ENCODE measurements at places on chromosomes 1 and 21.
A peak's percentile ranks its signal among the peaks of the same experiment; 100 is the strongest.

- no peak for DNase-seq
Measured at GRCh38 chr1:91400133-91400725, 4.4 kb downstream of the HFM1 start.

DNA sequence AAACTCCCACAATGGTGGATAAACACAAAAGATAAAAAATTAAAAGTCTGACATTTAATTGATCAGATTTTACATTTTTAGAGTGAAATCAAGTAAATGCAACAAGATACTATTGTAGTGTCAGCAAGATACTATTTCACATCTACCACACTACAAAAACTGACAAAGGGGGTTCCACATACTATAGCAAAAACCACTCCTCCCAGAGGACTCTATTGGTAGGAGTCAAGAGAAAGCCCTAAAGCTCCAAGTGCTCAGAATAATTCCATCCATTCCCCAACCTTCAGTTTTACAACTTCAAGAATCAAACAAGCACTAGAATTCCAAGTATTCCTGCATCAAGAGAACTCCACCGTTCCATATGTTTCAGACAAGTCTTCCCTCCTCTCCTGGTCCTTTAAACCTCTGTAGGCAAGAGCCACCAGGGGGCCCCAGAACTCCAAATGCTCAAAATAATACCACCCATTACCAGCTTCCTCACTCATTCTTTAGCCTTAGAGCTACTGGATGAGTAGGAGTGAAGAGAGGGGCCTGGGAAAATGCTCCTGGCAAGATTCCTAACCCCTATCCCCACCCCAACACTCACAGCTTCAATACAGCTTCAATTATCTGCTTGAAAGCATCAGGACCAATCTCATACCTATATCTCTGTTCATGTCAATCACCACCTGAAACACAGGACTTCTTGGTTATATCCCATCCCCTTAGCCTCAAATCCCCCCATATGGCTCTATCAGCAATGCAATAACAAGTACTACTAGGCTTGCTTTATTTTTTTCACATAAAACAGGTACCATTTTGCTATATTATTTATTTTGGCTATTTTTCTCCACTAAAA lies 9.9 kb downstream of the TOR1AIP2 start:
- peak; percentile 26 for DNase-seq

GRCh38 chr1:5707566-5708345 lies 284.5 kb downstream of the NPHP4 start:
- DNase-seq: no peak

- DNase-seq: no peak
Measured at GRCh38 chr1:47847763-47848162, 149.4 kb downstream of the TRABD2B start.

- DNase-seq: no peak
Measured at GRCh38 chr1:225250432-225250831, 177.4 kb downstream of the LBR start.

- DNase-seq: no peak
Measured at GRCh38 chr1:63958556-63958955, 184.7 kb downstream of the ROR1 start.

DNA sequence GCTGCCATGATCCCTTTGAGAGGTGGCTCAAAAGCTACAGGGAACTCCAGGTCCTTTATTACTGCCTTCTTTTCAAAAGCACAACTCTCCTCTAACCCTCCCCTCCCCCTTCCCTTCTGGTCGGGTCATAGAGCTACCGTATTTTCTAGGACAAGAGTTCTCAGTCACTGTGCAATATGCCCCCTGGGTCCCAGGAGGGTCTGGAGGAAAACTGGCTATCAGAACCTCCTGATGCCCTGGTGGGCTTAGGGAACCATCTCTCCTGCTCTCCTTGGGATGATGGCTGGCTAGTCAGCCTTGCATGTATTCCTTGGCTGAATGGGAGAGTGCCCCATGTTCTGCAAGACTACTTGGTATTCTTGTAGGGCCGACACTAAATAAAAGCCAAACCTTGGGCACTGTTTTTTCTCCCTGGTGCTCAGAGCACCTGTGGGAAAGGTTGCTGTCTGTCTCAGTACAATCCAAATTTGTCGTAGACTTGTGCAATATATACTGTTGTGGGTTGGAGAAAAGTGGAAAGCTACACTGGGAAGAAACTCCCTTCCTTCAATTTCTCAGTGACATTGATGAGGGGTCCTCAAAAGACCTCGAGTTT lies 3.1 kb downstream of the BTG2 start:
- DNase-seq: no peak

DNA sequence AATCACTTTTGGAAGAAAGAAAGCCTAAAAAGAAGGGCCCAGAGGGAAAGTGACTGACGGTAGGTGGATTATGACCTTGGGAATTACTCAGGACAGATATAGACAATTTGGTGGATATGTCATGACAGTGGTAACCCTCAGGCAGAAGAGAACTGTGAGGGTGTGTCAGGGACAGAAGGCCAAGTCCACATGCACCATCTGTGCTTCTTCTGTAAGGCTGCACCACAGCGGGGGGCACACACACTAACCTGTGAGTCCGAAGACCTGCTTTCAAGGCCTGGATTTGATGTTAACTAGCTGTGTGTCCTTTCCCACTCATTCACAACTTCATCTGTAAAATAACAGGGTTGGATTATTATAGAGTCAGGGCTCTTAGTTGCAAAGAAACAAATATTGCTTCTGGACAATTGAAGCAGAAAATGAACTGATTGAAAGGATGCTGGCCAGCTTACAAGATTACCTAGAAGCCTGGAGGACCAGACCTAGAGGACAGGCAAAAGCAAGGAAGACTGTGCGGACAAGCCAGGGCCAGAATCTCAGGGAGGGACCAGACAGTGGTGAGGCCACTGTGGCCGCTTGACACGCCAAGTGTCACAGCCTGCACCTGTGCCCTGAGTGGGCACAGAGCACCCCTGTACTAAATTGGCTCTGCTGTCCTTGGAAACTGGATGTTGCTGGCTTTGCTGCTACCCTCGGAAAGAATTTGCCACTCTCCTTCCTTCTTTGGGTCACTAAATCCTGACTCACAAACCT lies 34.7 kb upstream of the USP24 start:
- no peak for DNase-seq

- no peak for DNase-seq
Measured at GRCh38 chr1:198276241-198276640, 119.4 kb downstream of the NEK7 start.

- DNase-seq: no peak
Measured at GRCh38 chr1:85544689-85545215, 35.8 kb upstream of the CCN1 start.

- DNase-seq: no peak
Measured at GRCh38 chr1:221164029-221164428, 284.8 kb downstream of the HLX start.

- no peak for DNase-seq
Measured at GRCh38 chr1:240417317-240417716, 194.6 kb downstream of the GREM2 start.

GRCh38 chr1:207579436-207579799 lies 65.5 kb upstream of the CR1L start:
- no peak for DNase-seq

- DNase-seq: no peak
Measured at GRCh38 chr1:205600085-205600484, 31.7 kb downstream of the ELK4 start.

DNA sequence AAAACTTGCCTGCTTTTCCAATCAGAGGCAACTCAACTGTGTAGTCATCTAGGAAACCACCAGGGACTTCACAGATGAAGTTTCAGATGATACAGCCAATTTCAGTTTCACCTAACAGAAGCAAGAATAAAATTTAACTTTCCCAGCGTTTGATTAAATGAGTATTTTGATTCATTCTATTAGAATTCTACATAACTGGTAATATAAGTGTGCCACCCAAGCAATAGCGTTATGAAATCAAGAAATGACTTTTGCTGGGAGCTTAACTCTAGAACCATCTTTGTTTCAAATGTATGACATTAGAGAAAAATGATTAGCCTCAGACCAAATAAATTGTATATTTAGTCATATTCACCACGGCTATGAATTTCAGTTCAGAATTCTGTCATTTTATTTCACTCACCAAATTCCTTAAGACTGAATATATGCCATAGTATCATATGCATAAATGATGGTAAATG lies 239.3 kb downstream of the NRIP1 start:
- DNase-seq: no peak

GRCh38 chr21:29321932-29322928 lies 23.5 kb downstream of the BACH1 start:
- DNase-seq: no peak

DNA sequence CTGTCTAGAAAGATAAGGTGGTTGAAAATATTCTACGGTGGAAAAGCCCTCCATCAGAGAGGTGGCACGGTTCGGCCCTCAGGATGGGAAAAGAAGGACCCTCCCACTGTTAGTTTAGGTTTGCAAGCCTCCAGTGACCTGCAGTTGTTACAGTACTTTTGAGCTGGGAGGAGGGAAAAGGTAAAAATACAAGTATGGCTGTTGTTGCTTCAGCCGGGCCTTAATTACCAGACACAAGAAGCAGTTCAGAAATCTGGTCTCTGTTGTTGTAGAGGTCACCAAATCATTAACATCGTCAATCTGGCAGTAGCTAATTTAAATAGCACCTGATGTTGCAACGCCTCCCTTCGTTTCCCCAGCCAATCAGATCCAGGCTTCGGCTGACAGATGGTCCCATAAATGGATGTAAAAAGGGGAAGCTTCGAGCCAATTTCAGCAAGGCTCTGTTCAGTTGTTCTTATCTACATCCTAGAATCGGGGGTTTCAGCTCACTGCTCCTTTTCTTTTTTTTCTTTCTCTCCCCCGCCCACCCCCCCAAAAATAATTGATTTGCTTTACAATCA lies at the start of gene ELAVL4:
Gene ELAVL4 (plus strand): TSS at position 424 of the 563 bp plus-strand sequence. CDS start 270 bp downstream, outside the sequence.
- no peak for DNase-seq

- no peak for DNase-seq
Measured at GRCh38 chr1:206816390-206817287, 44.3 kb upstream of the IL10 start.

DNA sequence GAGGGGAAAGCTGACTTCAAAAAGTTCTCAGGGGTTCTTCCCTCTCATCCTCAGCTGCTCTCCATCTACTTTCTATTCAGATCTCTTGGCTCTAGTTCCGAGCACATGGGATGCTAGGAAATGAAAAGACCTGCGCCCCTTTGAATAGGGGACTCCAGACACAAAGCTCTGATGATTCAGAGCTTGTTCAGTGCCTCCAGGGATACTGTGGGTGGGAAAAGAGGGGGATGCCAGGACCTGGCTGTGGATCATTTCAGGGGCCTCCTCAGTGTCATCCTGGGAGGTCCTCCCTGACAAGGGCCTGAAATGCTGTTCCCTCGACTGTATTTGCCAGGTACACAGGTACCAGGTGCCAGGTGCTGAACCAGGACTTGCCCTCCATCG lies 943 bp upstream of the KIAA0040 start:
- no peak for DNase-seq

DNA sequence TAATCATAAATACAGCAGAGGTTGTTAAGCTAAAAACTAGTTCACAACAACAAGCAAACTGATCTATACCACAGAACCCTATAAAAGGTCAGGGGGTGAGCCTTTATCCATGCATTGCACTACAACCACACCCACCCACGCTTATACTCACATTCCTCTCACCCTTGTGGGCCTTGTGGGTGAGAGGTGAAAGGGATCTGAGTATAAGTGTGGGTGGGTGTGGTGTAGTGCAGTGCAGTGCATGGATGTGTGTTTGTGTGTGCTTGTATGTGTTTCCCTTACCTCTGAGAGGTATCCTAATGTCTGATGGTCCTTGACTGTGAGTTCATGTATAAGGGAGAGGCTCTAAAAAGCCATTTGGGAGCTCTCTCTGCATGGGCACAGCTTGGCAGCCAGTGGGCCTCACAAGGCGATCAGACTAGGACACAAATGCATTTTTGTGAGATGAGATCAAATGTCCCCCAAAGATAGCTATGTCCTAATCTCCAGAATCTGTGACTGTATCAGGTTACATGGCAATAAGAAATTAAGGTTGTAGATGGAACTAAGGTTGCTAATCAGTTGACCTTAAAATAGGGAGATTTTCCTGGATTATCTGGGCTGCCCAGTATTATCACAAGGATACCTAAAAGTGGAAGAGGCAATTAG lies 95.5 kb upstream of the DPT start:
- no peak for DNase-seq

DNA sequence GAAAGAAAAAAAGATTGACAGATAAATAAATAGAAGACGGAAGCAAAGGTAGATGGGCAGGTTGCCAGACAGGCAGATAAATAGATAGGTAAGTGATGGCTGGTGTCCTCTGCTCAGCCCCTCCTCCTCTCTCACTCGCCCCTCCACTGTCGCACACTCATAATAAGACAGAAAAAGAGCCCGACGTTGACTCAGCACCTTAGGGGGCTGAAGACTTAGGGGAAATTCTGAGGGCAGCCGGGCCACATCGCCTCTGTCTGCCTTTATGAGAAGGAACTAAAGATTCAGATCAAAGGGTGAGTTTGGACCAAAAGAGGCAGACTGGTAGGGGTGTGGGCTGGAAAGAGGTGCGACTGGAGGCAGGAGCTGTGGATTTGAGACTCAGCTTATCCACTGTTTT lies 158.1 kb upstream of the IGSF21 start:
- DNase-seq: no peak

DNA sequence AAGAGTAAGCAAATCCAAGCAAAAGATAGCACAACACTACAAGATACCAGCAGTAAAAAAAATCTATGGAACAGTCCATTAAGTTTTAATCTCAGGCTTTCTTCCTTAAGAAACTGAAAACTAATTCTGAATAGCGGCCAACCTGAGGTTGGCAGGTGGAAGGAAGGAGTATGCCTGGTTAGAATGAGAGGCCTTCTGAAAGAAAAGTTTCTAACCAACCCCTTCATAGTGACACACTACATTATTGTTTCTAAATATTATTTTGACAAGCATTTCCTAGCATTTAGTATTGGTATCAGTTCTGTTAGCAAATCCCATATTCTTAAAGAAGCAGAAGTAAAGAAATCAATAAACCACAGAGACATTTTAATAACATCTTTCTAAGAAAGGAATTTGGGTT lies 205.7 kb upstream of the PTBP2 start:
- no peak for DNase-seq

GRCh38 chr1:87170931-87171598 lies 157.6 kb upstream of the LMO4 start:
- DNase-seq: no peak

DNA sequence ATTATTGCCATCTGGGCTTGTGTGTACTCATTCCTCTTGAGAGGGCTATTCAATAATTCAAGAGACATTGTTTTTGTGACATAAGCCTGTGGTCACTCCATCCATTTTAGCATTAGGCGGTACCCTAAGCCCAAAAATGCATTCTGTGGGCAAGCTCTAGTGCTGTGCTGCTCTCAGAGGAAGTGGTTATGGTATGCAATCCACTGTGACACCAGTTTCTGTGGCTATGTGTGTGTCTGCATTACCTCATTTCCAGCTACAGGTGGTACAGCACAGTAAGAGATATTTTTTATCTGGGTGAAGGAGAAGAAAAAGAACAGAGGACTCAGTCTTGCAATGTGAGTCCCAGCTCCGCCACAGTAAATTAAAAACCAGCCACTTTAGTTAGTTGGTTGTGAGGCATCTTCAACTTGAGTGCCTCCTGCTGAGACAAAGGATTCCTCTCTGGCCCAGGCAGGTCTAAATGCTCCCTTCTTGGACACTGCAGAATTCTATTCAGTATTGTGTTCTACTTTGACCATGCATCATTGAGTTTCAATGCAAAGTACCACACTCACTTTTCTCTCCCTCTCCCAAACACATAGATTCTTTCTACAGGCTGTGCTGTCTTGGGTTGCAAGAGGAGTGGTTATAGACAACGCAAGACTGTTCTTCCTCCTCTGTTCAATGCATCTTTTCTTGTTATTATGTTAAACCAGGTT lies 777.8 kb upstream of the BRINP3 start:
- DNase-seq: no peak

- DNase-seq: no peak
Measured at GRCh38 chr1:240836271-240836670, 224.3 kb upstream of the GREM2 start.

- DNase-seq: no peak
Measured at GRCh38 chr1:166730299-166730888, 108.9 kb upstream of the POGK start.
